Posterior cingulate gyrus (tissue), 11 donors: ENCODE measurements at places on chromosomes 3 and 15.

- DNase-seq: no peak
Observed at GRCh38 chr15:29799859-29800258, 22.4 kb downstream of the TJP1 start.

GRCh38 chr3:196388956-196389355 is 43.3 kb downstream of the UBXN7 start:
- DNase-seq: no peak

DNA sequence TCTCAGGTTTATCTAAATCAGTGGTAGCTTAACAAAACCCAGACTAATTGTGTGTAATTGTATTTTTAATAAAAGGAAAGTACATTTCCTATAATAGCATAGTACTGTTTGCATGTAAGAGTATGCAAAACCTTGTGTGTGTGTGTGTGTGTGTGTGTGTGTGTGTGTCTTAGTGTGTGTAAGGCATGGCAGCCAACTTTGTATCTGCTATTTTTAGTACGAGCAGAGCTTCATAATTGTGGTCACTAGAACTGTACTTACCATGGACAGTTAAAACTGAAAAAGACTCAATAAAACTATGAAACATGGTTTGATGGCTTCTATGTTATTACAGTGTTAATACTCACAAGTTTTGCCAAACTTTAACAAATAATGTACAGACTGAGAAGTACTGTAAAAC is 6.2 kb downstream of the P2RY1 start:
- DNase-seq: no peak

DNA sequence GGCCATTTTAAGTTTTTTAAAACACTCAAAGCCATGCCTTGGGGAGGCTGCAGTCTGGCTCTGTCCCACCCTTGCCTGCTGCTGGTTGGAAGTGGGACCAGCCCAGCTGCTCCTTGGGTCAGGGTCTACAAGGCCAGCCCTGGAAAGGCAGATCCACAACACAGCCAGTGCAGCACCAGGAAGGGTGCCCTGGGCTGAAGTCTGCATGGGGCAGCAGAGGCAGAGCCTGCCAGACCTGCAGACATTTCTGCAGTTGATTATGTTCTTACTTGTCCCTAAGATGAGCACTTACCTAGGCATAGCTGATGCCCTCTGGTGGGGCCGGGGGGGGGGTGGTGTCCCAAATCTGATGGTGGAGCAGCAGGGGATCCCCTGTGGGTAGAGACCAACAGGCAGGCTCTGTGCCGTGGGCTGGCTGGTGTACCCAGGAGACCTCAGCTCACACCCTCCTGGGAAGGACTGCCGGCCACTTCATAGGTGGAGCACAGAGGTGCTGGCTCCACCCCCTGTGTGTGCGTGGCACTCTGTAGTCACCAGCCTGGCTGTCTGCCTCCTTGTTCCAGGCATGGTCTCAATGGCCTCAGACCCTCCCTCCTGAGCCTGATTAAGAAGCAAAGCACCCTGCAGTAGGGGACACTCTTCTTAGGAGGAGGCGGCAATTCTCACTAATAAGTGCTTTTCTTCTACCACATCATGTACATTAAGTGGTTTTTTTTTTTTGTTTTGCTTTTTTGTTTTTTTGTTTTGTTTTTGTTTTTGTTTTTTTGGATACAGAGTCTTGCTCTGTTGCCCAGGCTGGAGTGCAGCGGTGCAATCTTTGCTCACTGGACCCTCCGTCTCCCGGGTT is 97.4 kb upstream of the KLF13 start:
- DNase-seq: no peak

- no peak for DNase-seq
Observed at GRCh38 chr3:192864941-192865340, 52.7 kb downstream of the MB21D2 start.

GRCh38 chr3:142150271-142150670 is 927 bp upstream of the TFDP2 start:
- no peak for DNase-seq

- DNase-seq: no peak
Observed at GRCh38 chr3:13550423-13550690, 1.4 kb downstream of the FBLN2 start.

GRCh38 chr15:31563001-31563400 is 236.4 kb downstream of the KLF13 start:
- DNase-seq: no peak

DNA sequence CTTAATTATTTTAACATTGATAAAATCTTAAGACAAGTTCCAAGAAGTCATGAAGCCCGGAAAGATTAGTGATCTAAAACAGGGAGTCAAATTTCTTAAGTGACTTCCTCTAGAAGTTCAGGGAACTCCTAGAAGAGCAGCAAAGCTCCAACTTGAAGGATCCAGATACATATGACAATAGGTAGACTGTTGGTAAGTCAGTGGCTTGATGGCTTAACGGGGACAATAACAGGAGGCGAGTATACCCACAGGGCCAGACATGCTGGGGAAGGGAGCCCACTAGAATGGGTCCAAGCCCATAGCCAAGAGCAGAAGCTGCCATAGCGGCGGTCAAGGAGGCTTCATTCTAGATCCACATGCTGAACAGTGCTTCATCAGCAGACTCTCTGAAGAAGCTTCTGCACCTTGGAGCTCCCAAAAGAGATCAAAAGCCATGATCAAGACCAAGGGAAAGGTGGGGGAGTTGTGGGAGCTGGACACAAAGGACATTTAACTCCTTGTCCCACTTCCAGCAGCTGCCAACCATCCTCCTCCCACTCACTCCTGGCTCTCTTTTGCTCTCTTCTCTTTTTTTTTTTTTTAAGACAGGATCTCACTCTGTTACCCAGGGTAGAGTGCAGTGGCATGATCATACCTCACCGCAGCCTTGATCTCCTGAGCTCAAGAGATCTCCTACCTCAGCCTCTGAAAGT is 10.2 kb upstream of the CA12 start:
- DNase-seq: no peak

- DNase-seq: no peak
Observed at GRCh38 chr3:101244212-101244575, 76.2 kb downstream of the IMPG2 start.

DNA sequence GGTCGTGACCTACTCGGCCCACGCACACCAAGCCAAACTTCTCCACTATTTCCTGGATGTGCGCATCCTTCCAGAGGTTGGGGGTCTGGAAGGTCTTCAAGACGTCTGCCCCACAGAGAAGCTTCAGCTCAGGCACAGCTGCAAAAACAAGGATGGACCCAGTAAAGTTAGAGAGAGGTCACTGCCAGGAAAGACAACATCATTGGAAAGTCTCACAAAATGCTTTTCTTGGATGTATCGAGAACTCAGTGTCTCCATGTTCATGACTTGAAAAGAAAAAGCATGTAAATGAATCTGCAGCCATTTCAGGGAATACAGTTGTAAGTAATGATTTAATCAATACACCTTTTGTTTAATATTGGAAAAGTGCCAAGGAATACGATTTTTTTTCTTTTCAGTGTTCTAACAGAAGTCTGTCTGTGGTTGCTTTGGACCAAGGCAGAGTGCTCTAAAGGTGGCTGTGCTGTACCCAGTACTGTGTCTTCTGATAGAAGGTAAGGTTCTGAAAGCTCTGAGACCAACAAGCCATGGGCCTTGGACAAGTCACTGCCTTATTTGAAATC is 21.8 kb upstream of the RBP1 start:
- no peak for DNase-seq

- no peak for DNase-seq
Observed at GRCh38 chr3:133489466-133490085, 83.9 kb upstream of the CDV3 start.

DNA sequence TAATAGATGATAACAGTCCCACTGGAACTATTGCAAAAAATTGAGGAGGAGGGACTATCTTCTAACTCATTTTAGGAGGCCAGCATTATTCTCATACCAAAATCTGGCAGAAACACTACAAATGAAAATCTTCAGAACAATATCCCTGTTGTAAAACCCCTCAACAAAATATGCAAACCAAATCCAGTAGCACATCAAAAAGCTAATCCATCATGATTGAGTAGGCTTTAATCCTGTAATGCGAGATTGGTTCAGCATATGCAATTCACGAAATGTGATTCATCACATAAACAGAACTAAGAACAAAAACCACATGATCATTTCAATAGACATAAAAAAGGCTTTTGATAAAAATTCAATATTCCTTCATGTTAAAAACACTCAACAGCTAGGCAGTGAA is 23.9 kb upstream of the PLSCR2 start:
- DNase-seq: no peak

DNA sequence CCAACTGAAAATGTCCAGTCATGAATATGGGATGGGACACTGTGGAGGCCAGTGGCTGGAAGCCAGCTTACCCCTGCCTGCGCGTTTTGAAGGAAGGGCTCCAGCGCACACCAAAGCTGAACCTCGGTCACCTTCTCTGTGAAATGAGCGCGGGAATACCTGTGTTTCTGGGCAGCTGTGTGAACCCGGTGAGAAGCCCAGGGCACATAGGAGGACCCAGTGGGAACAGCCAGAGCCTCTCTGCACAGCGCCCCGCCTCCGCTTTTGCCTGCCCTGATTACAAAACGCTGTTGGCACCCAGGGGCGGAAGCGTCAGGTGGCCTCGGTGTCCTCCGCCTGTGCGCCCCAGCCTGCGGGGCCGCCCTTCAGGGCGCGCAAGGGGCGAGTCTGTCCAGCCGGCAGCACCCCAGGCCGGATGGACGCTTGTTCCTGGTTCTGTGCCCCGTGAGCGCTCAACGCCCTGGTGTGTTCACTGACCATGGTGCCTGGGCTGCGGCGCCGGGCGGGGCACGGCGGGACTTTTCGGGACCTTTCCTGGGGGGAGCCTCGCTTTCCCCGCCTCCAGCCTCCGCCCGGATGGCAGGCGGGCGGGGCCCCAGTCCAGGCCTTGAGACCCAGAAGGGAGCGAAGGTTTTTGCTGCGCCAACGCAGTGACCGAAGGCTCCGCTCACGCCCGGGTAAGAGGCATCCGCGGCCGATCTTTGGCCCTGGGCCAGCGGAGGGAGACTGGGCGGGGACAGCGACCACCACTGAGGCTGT is at the start of gene SQOR:
SQOR (plus strand) TSS at position 598 of the 759 bp plus-strand sequence. CDS start 23,895 bp downstream, outside the sequence.
- DNase-seq: peak; percentile 29

DNA sequence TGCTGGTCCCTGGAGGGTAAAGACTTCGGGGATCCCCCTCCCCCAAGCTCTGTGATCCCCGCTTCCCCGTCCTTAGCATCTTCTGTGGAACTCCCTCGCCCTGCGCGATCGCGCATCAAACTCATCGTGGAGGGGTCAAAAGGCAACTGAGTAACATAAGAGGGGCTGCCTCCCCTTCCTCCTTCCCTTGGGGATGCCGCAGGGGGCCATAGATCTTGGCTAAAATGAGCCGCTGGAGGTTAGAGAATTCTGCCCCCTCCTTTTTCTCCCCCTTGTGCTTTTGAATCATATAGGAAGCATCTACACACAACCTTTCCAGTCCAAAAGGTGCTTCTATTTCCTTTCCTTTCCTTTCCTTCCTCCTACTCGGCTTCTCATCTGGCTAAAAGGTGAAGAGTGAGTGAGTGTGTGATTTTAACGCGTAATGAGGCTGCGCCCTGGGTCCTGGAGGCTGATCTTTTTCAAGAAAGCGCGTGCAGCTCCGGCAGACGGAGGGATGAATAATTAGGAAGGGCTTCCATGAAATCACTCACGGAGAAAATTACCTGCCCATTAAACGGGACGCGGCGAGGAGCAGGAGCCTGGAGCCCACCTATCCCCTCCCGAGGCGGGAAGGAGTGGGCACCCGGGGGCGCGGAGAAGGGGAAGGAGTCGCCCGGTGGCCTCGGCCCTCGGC is 831 bp upstream of the ROBO2 start:
- DNase-seq: peak; percentile 68

GRCh38 chr3:189863031-189863430 is 231.8 kb downstream of the TP63 start:
- no peak for DNase-seq

DNA sequence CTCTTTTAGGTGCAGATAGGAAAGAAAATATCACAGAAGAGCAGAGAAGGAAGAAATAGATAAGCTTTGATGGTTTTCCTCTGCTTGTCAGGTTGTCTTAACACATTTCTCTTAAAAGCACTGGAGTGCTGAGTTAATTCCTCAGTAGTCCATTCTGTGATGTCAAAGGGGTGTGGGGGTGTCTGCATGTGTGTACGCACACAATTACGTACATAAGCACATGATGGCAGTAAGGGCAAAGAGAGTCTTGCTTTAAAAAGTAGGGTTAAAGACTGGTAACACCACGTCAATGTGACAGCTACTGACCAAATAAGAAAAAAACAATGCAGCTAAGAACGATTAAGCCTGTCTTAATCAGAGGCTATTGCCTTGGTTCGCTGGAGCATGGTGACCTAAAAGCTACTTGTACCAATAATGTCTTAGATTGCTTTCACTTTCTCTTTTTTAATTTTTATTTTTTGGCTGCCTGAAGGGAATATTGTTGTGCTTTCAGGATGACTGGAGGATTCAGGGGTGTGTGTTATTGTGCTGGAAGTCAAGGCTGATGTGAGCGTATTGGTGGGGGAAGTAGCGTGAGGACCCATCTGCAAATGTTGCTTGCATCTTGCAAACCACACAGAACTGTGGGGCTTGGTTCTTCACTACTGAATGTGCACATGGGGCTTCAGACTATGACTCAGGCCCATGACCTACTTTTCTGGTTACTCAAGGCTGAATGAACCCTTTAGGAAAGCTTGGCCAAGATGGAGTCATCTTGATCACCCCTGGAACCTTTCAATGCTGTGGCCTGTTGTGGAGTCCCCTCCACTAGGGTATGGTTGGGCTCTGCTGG is 417.8 kb upstream of the TPM1 start:
- DNase-seq: no peak

GRCh38 chr15:89761009-89761831 is 10.2 kb upstream of the MESP1 start:
- no peak for DNase-seq

- no peak for DNase-seq
Observed at GRCh38 chr3:95351158-95351557, 1288.3 kb downstream of the NSUN3 start.

GRCh38 chr3:19232566-19232965 is 84.3 kb downstream of the KCNH8 start:
- DNase-seq: no peak

DNA sequence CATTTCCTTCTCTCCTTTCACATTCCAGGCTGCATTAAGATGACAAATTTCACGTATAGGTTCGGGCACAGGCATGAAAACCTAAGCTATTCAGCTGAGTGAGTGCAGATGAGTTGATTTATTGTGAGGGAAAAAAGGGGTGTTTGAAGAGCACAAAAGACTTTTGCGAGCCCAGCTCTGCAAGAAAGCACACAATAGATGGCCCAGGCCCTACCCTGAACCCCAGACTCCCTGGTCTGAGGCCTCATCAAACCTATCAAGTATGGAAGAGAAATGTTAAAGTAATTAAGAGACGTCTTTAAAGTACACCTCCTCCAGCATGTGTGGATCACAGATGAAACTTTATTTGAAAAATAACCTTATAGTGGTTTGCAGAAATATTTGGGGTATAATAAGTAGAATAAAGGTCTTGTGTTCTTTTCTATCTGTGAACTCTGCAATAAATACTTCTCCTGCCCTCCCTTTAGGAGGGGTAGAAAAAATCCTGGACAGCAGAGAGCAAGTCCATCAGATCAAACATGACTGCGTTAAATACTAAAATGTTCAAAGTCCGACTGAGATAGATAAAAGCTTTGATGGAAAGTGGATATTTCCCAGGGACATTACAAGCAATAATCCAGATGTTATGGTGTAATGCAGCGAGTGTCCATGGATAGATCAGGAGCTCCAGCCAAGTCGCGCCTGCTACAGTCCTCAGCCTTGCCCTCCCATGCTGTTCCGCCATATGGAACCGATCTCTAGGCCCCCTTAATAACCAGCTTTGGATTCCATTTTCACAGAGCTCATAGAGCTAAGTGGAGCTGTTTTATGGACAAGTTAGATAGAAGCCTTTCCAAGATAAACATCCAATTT is 121.5 kb downstream of the MCTP2 start:
- no peak for DNase-seq
